ENCODE measurements at places on chromosomes 4 and X.

GRCh38 chrX:41092776-41093175 lies 7.5 kb downstream of the USP9X start:
- no peak for DNase-seq

- DNase-seq: no peak
Measured at GRCh38 chr4:65023081-65023480, 613.8 kb upstream of the TECRL start.

GRCh38 chrX:135520022-135520552 lies 373 bp upstream of the INTS6L start:
- no peak for DNase-seq

DNA sequence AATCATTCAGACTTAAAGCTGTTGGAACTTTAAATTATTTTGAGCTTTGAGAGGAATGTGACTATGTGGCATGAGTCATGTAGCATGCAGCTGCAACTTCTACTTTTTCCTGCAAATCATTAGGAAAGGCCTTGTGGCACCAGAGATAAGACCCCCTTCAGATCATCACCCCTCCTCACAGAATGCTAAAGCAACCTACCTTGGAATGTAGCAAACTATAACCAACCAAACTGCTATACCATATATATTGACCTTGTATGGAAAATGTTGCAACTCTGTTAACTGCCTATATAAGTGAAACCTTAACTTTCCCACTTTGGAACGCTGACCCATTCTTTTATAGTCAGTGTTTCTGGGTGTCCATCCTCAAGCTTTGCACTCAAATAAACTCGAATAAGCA lies 32.0 kb downstream of the ATXN3L start:
- DNase-seq: no peak

DNA sequence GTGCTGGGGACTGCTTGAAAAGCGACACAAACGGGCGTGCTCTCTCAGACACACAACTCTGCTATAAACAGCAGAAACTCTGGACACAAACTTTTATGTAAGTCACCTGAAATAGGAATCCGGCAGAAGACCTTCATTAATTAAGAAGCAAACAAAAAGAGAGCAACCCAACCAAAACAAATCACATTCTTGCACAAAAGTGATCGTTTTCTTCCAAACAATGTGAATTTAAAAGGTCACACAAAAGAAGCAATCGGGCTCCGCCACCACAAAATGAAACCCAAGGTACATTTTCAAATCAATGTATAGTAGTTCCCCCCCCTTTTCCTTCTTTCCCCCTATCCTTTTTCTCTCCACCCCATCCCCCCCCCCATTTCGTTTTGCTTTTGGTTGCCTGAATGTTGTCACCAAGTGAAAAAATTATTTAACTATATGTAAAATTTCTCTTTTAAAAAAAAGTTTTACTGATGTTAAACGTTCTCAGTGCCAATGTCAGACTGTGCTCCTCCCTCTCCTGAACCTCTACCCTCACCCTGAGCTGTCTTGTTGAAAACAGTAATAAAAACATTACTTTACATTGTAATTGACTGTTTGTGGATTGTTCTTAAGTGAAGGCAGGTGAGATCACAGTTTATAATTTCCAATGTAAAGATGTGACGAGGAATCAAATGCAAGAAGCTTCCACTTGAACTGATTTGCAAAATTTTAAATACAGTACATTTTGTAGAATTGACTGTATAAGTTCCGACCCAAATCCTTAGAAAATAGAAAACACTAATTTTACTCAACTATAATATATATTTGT lies 2.4 kb downstream of the MAB21L2 start:
- DNase-seq: no peak

DNA sequence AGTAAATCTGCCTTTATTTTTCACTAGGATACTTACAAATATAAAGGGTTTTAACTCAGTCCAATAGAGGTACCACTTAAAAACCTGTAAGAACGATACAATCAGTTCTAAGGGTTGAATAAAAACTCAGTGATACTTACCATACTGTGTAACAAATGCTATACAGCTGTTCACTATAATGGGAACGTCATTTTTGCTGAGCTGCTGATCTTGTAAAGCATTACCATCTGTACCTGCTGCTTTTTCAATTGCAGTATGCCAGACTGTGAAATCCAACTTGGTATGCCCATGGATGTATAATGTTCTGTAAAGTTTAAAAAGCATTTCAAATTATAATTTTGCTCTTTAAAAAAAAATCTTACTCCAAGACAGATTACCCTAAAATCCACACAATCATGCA lies 111.2 kb downstream of the ARAP2 start:
- no peak for DNase-seq

GRCh38 chr4:188372058-188372457 lies 232.8 kb downstream of the TRIML1 start:
- DNase-seq: no peak

Data from HT-29 (cell line).